IPS-NIHi11 (cell line): ENCODE measurements at places on chromosomes 1 and 21.

DNA sequence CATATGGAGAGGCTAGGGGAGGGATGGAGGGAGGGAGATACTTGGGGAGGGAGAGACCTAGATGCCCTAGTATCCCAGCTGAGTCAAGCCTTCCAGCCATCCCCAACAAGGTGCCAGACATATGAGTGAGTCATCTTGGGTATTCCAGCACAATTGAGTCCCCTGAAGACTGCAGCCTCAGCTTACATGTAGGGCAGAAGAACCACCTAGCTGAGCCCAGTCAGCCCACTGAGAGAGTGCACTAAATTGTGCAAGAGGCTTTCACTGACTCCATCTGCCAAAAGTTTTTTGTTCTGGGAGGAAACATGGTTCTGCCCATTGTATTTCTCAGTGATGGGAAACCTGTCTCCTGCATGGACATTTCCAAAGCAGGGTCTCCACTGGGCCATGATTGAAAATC, 76.4 kb downstream of the FOXD2 start:
- no peak for DNase-seq

- DNase-seq: no peak
Measured at GRCh38 chr1:153663211-153663610, 4.7 kb downstream of the SNAPIN start.

- peak; percentile 68 for DNase-seq
Measured at GRCh38 chr21:36647279-36648093, 51.4 kb upstream of the SIM2 start.

DNA sequence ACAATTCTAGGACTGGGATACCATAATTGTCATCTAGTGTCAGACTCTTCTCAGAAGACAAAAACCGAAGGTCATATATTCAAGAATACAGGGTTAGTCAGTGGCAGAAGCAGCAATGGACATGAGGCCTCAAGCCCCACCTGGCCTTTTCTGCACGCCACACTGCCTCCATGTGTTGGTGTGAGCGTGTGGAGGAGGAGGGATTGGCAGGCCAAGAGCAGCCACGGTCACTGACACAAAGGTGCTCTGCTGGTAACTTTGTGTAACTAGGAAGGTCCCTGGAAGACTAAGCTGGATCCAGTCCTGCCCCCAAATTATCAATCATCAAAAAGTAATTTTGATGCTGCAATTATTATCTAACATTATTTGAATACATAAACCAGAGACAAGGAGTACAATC, 34.9 kb downstream of the HSF2BP start:
- peak; percentile 35 for DNase-seq

DNA sequence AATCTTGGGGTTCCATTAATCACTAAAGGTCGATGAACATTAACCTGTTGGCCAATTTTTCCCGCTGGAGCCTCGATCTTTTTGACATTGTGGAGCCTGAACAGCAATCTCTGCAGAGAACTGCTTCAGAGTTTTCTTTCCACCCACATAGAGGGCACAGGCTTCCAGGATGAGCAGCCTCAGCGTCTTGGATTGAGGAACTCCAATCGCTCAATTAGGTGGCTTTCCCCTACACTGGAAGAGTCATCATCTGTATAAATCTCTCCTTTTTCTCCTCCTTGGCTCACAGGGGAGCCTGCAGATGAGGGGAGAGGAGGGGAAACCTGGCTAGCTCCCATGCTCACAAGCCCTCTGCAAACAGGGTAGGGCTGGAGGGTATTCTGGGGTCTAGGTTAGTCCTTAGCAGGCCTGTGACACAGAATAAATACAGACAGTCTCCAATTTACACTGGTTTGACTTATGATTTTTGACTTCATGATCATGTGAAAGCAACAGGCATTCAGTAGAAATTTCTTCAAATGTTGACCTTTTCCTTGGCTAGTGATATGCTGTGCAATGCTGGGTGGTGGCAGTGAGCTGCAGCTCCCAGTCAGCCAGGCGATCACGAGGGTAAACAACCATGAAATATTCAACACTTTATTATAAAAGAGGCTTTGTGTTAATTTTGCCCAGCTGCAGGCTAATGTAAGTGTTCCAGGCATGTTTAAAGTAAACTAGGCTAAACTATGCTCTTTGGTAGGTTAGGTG, 80.8 kb downstream of the PGBD5 start:
- no peak for DNase-seq

- no peak for DNase-seq
Measured at GRCh38 chr1:213988507-213989001, 781 bp downstream of the PROX1 start.

DNA sequence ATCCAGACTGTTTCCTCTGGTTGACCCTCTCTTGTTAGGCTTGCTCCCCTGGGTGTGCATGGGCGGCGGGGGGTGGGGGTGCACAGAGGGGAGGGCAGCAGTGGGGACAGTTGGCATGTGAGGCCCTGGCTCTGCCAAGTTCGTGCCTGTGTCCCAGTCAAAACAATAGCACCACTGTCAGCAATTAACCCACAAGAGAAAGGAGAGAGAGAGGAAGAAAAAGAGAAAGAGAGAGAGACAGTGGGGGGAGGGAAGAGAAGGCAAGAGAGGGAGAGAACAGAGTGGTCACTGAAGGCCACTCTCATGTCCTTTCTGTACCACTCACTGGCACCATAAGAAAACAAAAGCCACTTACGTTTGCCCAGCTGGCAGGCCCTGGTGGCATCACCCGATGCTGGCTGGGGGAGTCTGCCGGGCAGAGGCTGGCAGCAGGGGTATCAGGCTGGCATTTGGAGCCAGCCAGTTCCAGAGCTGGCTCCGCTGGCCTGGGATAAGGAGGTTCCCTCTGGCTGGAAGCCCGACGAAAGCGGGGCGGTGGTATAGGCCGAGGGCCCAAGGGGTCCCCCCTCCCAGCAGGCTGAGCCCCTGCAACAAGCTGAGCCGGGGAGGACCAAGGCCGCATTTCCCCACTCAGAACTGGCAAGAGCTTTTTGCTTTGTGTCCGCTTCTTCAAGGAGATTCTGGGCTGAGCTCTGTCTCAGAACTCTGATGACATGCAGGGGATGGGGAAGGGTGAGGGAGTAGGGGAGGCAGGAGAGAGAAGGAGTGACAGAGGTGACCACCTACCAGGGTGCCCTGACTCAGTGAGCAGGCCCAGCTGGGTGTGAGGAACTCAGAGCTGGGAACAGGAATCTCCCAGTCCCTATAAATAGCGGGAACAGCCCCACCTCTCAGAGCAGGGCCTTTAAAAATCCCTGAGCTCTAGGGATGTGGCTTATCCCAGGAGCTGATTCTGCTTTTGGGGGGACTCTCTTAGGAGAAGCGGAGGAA, 27.9 kb downstream of the PIK3C2B start:
- DNase-seq: no peak

GRCh38 chr1:109902204-109902985, 8.3 kb upstream of the CSF1 start:
- DNase-seq: no peak

DNA sequence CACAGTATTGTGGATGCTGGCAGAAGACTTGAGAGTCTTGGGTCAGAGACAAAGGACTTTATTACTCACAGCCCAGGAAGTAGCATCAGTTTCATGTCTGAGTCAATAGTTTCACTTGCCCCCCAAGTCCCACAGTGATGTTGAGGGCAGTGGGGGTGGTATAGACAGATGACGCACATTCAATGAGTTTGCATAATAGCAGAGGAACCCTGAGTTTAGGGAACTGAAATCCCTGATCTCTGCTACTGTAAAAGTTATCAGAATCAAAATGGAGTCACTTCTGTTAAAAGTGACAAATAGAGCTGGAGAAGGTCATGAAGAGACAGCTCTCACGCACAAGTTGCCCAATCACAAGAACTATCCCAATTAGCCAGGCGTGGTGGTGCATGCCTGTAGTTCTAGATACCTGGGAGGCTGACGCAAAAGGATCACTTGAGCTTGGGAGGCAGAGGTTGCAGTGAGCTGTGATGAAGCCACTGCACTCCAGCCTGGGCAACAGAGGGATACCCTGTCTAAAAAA, 11.5 kb upstream of the HCRTR1 start:
- DNase-seq: no peak

DNA sequence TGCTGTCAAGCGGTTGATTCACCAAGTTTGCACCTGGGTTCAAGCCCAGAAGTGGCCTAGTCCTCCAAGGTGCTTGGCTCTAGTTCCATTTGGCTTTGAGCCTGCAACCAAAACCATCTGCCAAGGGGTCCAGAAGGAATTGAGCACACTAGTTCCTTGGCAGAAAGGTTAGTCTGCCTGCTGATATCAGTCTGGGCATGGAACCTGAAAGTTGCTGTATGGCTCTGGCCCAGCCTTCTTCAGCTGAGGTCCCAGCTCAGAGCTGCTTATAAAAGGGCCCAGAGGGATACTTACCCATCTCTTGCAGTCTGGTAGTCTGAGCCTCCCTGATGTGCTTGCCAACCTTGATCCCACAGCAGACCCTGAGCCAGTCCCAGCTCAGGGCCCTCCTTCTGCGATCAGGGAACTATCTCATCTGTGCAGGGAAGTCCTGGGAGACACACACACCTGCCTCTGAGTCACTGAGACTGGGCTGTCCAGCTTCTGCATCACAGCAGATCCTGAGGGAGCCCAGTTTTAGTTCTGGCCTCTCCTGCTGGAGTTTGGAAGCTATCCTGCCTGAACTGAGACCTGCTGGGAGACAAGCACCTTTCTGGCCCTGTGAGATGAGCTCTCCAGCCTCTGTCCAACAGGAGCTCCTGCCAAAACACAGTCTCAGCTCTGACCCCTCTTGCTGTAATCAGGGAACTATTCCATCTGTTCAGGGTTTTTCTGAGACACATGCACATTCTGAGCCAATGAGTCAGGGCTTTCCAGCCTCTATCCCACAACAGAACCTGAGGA, 75.8 kb downstream of the CTH start:
- DNase-seq: no peak

GRCh38 chr1:53047737-53048736, 14.0 kb upstream of the PODN start:
- no peak for DNase-seq

DNA sequence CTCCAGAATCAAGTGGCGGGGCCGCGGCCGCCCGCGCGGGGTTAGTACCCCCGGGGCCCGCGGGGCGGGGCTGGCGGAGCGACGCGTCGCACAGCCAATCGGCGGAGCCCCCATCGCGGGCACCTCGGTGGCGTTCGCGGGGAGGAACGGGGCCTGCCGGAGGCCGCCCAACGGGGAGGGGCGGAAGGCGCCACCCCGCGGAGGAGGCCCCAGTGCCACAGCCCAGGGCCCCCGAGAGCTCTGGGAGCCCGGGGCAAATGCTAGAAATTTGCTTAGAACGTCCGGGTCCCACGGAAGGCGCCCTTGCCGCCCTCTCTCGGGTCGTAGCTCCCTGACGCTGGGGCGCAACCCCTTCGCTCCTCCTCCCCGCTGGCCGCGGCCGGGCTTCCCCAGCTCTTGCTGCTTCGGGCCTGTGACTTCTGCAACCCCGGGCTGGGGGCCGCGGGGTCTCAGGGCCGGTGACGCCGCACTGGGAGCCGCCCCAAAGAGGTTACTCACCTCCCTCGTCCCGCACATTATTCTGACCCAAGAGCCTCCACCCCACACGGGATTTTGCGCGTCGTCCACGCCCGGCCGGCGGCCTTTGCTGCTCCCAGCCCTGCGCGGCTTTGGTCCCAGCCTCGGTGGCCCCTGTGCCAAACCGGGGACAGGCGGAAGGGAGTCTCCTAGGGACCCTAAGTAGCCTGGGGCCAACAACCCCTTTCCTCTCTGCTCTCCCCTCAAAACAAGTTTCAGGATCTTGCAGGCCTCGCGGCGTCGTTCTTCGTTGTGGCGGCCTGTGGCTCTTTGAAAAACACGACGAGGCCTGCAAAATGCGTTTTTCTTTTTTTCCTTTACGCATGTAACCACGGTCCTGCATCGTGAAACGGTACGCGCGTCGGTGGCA, at the start of gene RUNX3:
Gene RUNX3 (minus strand): TSS at position 17 of the 886 bp plus-strand sequence. CDS start 408 bp downstream, outside the sequence.
- DNase-seq: peak; percentile 88

DNA sequence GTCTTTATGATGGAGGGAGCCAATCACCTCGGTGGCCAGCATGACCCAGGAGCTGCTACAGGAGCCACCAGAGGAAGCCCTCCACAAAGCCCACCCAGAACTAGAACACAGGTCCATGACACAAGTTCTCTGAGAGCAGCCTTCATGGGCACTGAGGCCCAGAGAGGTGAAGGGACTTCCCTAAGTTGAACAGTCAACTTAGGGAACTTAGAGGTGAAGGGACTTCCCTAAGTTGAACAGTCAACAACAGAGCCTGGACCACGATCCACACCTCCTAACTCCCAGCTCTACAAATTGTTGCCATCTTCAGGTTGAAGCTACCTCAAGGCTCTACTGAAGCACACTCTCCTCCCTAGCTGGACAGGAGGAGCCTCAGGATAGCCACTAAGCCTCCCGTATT, 132.7 kb downstream of the CCDC185 start:
- DNase-seq: no peak

DNA sequence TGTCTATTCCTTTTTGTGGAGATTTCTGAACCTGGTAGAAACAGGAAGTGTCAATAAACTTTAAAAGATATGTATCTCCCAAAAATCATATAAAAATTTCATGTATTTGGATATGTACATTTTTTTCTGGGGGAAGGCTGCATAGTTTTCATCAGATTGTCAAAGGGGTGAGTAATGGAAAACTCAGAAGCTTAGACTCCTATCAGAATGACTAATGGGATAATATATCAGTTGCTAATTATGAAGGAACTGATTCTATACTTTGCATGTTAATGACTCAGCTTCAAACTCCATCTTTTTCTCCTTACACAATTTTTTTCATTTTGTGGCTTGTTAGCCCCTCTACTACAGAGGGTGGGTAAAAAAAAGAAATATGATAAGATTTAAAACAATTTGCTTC, 55.9 kb downstream of the GON4L start:
- no peak for DNase-seq

- no peak for DNase-seq
Measured at GRCh38 chr1:218413179-218413578, 68.0 kb downstream of the TGFB2 start.

GRCh38 chr1:2165646-2166045, 28.9 kb downstream of the FAAP20 start:
- peak; percentile 78 for DNase-seq

GRCh38 chr21:33860332-33860879, 55.2 kb downstream of the ATP5PO start:
- no peak for DNase-seq

GRCh38 chr1:234661317-234661928, 51.4 kb upstream of the IRF2BP2 start:
- DNase-seq: no peak

DNA sequence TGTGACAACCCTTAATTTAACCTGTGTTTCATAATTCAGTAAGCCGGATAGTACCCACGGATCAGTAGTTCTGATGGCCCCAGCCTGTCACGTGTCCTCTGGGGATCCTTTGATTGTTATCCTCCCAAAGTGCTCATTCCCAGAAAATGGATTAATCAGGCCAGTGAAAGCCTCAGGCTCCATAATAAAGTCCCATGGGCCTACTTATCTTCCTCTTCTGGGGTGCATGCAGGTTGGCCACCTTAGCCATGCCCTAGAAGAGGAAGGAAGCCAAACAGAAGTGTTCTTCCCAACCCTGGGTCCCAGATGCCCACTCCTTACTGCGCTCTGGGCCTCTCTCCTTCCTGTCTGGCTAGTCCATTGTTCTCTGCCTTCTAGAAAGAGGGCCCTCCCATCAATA, 146.1 kb downstream of the EDEM3 start:
- no peak for DNase-seq

DNA sequence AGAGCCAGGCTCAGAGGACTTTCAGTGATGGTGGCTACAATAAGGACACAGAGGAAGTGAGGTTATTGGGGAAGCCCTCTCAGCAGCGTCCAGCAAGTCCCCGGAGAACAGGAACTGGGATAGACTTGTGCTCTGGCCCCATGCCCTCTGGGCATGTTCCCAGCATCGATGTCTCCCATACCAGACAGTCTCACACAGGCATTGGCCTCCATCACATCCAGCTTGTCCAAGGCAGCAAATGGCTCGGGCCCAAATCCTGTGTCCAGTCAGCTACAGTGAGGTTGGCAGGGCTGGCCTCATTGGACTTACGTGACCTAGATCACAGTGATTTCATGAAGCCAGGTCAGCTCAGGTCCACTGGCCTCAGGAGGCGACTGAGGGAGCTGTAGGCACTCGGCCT, 19.6 kb upstream of the TMEM54 start:
- no peak for DNase-seq
